ENCODE measurements at places on chromosomes 5 and 9.

GRCh38 chr9:92600462-92601261 lies 64.9 kb upstream of the ECM2 start:
- no peak for DNase-seq

DNA sequence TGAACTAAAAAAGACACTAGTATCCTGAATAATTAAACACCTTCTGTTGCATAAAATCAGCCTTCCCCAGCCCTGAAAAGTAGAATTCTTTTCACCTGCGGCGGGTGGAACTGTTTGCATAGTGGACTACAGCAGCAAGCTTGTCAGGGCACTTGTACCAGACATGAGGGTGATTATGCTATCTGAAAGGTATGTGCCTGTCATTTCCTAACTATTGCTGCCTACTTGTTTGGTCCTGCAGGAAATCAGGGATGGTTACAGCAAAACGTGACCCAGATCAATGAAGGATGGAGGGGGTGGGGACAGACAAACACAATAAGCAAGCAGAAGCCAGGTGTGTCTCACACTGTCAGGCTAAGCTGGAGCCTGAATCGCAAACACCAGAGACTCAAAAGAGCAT lies 385.6 kb downstream of the MLLT3 start:
- no peak for DNase-seq

DNA sequence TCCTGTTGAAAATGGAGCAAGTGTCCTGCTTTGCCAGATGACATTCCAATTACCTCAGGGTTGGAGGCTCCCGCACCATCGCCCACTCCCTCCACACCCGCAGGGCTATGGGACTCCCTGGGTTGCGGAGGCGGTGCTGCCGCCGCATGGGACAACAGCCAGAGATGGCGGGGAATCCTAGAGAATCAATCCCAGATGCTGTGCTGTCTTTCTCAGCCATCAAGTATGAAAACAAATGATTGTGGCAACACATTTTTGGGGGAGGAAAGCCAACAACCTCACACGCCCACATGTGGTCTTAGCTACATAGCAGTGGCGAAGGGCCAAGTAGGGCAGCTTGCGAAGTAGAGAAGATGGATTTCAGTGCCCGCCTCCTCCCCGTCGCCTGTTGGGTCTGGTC lies 46.7 kb downstream of the IL31RA start:
- DNase-seq = no peak

DNA sequence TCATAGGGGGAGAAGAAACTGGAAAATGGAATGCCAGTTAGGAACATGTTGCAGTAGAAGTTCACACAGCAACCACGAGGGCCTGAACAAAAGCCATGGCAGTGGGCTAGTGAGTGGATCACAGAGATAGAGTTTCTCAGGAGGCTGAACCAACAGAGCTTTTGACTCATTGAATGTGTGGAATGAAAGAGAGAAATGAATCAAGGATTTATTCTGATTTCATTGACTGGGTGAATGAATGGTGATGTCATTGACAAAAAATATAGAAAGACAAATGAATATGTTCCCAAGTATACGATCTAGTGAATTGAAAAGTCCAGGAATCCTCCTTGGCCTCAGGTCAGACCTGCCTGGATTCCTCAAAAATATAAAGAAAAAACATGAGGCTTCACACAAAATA lies 99.2 kb downstream of the ZNF462 start:
- DNase-seq = no peak

- DNase-seq = no peak
These were observed 1039.9 kb downstream of the TLE1 start for GRCh38 chr9:80649496-80649895.

DNA sequence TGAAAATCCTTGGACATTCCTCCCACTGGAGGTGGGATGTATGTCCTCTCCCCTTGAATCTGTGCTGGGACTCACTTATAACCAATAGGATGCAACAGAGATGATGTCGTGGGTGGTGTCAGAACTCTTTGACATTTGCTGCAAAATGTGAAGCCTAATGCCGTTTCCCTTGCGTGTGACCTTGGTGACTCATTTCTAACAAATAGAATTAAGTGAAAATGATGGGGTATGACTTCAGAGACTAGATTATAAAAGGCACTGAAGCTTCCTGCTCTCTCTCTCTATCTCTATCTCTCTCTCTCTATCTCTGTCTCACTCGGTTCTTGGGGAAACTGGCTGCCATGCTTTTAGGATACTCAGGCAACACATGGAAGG lies 126.1 kb upstream of the STC2 start:
- DNase-seq = no peak

- DNase-seq = no peak
These were observed 351.0 kb downstream of the SPOCK1 start for GRCh38 chr5:137148159-137148558.

GRCh38 chr9:126123927-126124326 lies 202.7 kb upstream of the MVB12B start:
- no peak for DNase-seq

- DNase-seq = no peak
These were observed 405.3 kb upstream of the CLINT1 start for GRCh38 chr5:158264264-158264663.

DNA sequence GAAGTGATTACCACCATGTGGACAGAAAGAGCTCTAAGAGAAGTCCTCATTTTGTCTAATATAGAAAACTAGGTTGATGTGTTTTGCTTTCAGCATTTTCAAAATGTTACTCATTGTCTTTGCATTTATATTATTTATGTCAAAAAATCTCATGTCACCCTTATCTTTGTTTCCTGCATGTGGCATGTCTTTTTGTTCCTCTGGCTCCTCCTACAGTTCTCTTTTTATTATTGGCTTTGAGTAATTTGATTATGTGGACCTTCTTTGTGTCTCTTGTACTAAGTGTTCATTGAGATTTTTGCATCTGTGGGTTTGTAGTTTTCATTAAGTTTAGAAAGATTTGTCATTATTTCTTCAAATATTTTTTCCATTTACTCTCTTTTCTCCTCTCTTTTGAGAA lies 58.8 kb downstream of the GNG10 start:
- no peak for DNase-seq

DNA sequence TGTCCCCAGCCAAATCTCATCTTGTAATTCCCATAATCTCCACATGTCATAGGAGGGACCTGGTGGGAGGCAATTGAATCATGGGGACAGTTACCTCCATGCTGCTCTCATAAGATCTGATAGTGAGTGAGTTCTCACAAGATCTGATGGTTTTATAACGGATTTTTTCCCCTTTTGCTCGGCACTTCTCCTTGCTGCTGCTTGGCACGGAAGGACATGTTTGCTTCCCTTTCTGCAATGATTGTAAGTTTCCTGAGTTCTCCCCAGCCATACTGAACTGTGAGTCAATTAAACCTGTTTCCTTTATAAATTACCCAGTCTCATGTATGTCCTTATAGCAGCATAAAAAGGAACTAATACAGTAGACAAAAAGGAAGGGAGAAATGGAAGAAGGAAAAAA lies 76.7 kb upstream of the CCNG1 start:
- DNase-seq = no peak

DNA sequence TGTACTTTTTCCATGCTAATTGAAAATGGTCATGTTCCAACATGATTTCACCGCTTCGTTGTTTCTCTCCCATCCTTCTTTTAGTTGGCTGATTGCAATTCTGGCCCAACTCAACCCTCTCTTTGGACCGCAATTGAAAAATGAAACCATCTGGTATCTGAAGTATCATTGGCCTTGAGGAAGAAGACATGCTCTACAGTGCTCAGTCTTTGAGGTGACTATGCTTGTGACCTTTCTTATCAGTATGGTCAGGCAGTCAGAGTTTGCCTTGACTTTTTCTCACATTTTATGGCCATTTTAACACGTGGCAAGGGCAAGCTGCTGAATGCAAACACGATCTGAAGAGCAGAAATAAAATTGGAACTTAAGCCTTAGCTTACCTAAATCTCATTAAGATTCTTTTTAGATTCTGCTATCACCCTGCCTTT lies 36.0 kb upstream of the CREBRF start:
- DNase-seq = no peak

GRCh38 chr5:169114466-169115065 lies 186.4 kb downstream of the SLIT3 start:
- DNase-seq = no peak

- DNase-seq = no peak
These were observed 63.1 kb downstream of the UGCG start for GRCh38 chr9:111959468-111960359.

- no peak for DNase-seq
These were observed 26.8 kb downstream of the ANP32B start for GRCh38 chr9:98009936-98010335.

GRCh38 chr5:68229416-68229815 lies 13.9 kb downstream of the PIK3R1 start:
- DNase-seq = no peak

- DNase-seq = no peak
These were observed 478 bp upstream of the SETD9 start for GRCh38 chr5:56908942-56909293.

GRCh38 chr9:123376218-123377071 lies 20.4 kb downstream of the CRB2 start:
- DNase-seq = no peak

GRCh38 chr5:68465934-68466551 lies 250.5 kb downstream of the PIK3R1 start:
- no peak for DNase-seq

GRCh38 chr5:60997721-60998120 lies 52.7 kb downstream of the NDUFAF2 start:
- no peak for DNase-seq

DNA sequence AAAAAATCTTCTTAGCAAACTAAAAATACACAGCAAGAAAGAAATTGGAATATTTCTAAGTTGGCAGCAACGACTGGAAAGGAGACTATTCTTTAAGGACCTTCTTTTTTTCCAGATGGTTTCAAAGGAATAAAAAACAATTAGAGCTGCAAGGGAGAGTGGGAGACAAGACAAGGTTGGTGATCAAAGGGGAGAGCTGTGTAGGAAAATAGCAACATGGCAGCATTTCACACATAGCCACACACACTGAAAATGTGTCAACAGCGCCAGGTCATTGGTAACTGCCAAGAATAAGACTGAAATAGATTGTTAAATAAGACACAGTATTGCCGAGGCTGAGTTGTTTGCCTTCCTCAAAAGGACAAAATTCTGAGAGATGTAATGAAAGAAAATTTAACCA lies 88.1 kb upstream of the TLE1 start:
- no peak for DNase-seq

DNA sequence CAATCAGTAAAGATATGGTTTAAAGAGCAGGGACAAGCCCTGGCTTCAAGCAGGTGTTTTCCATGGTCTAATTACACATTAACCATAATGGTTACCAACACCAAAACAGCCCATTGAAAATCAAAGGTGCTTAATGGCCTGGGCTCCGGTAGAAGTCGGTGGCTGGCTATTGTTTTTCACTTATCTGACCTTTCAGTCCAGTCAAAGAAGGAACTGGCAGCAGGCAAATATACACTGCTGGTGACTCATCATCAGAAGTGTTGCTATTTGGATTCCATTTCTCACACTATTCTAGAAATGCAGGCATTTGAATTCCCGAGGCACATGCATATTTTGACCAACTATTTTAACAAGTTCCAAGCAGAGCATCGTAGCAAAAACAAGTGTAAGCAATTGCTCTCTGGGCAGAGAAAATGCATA lies 26.3 kb upstream of the GABRP start:
- DNase-seq = no peak

GRCh38 chr5:2780421-2781171 lies 29.1 kb upstream of the IRX2 start:
- DNase-seq = no peak

DNA sequence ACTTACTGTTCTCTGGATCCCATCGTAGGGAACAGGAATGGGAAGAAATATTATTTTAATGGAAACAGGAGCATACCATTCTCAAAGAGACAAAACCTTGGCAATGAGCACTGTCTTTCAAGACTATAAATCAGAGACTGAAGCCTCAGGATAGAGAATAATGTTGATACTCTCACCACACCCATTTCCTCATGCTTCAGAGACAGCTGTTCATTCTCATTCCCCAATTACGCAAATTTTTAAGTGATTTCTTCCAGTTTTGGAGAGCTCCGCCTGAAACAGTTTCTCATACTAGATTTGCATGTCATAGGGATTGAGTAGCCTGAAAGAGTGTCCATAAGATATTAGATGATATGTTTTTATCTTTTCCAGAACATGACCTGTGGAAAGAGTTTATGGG lies 290.5 kb upstream of the RASA1 start:
- DNase-seq = no peak

DNA sequence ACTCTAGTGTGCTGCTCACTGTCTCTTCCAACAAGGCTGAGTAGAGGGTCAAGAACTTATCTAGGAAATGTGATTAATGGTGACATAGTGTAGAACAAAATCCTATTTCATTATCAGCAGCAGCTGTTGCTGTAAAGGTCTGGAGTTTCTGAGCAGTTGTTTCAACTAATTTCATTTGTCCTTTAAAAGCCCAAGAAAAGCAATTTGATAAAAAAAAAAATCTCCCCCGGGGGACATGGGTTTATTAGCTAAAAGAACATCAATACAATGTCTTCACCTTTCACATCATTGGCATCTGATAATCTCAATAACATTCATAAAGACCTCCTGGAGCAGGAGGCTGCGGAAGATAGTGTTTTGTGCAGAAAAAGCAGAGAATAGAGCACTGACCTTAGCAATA lies 468.1 kb downstream of the KCTD16 start:
- DNase-seq = no peak

GRCh38 chr9:91419222-91420191 lies 4.1 kb downstream of the NFIL3 start:
- no peak for DNase-seq

DNA sequence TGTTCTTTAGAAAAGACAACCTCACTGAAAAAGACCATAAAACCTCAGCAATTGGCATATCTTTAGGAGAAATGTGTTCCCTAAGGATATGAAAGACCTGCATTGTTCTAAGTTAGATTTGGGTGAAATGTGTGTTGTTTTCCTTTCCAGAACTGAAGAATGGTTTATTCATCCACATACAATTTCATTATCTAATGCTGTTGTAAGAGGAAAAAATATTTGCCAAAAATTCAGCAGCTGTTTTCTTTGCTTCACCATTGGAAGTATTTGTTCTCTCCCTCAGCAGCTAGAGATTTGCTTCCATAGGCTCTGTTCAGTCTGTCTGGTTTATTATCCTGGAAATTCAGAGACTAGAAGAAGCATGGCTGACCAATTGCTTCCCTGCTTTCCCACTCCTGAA lies 150.9 kb downstream of the ISOC1 start:
- no peak for DNase-seq

GRCh38 chr5:42583322-42583721 lies 160.1 kb downstream of the GHR start:
- peak; percentile 1 for DNase-seq

GRCh38 chr9:87197349-87198130 lies 250.2 kb upstream of the GAS1 start:
- DNase-seq = no peak

GRCh38 chr9:94656200-94656599 lies 16.9 kb upstream of the FBP1 start:
- no peak for DNase-seq

GRCh38 chr5:1867114-1867814 lies 15.5 kb downstream of the IRX4 start:
- DNase-seq = no peak

GRCh38 chr9:95061916-95062595 lies 255.5 kb downstream of the FANCC start:
- DNase-seq = no peak

- no peak for DNase-seq
These were observed 262.9 kb downstream of the DIRAS2 start for GRCh38 chr9:90379771-90380170.

GRCh38 chr5:16489322-16489791 lies 23.8 kb upstream of the ZNF622 start:
- DNase-seq = no peak

GRCh38 chr5:33857037-33857436 lies 34.8 kb downstream of the ADAMTS12 start:
- DNase-seq = no peak
